ENCODE measurements at places on chromosomes 7 and 10.

DNA sequence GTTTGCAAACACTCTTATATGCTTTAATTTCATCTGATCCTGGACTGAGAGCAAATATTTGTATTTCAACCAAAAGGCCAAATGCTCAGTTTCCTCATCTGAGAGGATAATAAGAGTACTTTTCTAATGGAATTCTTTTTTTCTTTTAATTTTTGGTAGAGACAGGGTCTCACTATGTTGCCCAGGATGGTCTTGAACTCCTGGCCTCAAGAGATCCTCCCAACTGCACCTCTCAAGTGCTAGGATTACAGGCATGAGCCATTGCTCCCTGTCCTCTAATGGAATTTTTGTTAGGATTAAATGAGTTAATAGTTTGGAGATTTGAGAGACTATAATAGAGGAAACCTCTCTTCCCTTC, 68.4 kb upstream of the KMT2E start:
- no peak for DNase-seq

DNA sequence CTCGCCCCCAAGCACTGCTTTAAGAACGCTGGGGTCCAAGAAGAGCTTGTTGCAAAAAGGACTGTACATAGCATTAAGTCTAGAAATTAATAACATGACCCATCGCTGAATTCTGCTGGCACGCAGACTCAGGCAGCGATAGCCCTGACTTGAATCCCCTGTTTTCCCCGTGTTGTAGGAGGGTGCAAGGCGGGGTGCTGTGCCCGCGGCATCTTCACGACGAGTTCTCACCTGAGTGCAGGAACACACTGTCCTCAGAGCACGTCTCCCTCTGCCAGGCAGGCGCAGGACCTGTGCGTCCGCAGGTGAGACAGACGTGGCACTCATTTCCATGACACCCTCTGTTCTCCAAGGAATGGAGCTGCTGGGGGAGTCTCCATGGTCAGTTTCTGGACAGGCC, 243.2 kb downstream of the TCERG1L start:
- DNase-seq = no peak

DNA sequence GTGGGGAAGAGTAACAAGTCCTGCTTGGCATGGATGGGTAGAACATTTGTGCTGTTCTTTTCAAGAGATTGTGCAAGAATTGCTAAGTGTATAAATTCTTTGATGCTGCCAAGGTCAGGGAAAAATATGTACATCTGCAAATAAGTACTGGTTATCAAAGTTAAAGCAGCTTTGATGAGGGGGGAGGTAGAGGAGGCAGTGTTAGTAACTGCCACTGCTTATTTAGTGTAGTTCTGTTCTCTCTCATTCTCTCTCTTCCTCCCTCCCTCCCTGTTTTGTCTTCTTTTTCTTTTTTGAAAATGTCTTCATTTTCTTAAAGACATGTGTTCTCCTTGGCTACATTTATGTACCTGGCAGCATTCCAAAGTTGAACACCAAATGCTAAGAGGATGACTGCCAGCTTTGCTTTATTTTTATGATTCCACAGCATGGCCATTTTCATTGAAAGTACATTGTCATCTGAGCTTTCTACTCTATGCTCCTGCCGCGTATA, 18.6 kb downstream of the CACNB2 start:
- no peak for DNase-seq

- DNase-seq = no peak
Measured at GRCh38 chr7:27834179-27834921, 94.4 kb downstream of the TAX1BP1 start.

DNA sequence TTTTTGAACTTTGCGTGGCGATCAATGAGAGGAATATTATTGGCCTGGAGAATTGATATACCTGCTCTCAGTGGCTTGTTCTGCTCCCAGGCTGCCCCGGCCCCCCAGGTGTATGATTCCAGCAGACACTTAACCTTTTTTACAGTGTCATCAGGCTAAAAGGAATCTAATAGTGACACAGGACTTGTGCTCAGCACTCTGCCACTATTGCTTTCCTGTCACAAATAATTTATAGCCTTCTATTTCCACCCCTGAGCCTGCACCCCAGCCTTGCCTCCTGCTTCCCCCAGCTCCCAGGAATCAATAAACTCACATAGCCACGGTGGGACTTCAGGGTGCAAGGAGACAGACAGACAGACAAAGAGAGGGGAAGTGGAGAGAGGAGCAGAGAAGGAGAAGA, 28.3 kb downstream of the PAX2 start:
- no peak for DNase-seq

- peak; percentile 21 for DNase-seq
Measured at GRCh38 chr10:74081192-74081803, 69.3 kb downstream of the AP3M1 start.

DNA sequence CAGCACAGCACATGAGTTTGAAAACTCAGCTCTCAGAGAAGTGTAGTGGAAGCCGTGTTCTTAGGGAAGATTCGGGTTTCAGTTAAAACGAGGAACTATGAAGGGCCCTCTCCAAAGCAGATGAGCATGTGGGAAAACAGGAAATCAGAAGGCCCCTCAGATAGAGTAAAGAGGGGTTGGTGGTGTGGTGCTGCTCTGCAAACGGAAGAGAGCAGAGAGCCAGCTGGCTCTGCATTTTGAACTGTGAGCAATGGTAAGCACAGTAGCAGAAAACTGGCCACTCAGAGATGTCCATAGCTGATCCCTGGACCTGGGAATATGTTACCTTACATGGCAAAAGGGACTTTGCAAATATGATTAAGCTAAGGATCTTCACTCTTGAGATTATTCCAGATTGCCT, 27.9 kb upstream of the CUL1 start:
- no peak for DNase-seq

DNA sequence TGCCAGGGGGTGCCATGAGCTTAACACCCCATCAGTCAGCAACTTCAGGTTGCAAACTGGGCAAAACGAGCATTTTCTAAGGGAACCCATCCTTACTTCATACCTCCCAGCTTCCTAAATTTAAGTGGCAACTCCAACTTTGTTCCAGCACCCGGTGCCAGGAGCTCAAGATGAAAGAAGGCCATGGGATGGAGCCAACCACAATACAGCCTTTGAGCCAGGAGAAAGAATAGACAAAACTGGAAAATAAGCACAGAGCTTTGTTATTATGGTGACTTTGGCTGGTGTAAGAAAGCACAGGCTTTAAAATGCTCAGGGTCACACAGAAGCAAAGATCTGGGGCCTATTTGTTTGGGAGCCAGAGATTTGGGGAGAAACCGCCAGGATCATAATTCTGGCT, 388.7 kb upstream of the MGMT start:
- no peak for DNase-seq

GRCh38 chr7:141042222-141043193, 27.8 kb upstream of the MRPS33 start:
- DNase-seq = no peak

- no peak for DNase-seq
Measured at GRCh38 chr7:104852386-104852785, 161.6 kb upstream of the KMT2E start.

- DNase-seq = no peak
Measured at GRCh38 chr10:98419469-98420261, 4.7 kb upstream of the PYROXD2 start.

All from activated T-cell treated with anti-CD3 and anti-CD28 coated beads for 24 hours (primary cell).